ENCODE measurements at places on chromosomes 12 and 14. TPM values are rescaled to one million over a fixed set of nuclear protein-coding genes. Genes with fewer than 3 reads are reported as not detected.

SMIM41 gene
- total RNA-seq = 3.4 TPM

APOF gene
- not detected for total RNA-seq

ARHGAP9 gene
- 2.9 TPM for total RNA-seq

LTBP2 gene
- total RNA-seq = 26.7 TPM
